ENCODE measurements at places on chromosomes 2 and 18.

GRCh38 chr18:46325895-46326294 is 221.7 kb downstream of the HAUS1 start:
- ATAC-seq = no peak
- no peaks in the 10 kb centered on the region for H3K4me1 ChIP-seq
- no peak overlapping the region for H3K27ac ChIP-seq
- no peaks in the 10 kb centered on the region for H3K36me3 ChIP-seq
- H3K27me3 ChIP-seq = no peaks in the 10 kb centered on the region

DNA sequence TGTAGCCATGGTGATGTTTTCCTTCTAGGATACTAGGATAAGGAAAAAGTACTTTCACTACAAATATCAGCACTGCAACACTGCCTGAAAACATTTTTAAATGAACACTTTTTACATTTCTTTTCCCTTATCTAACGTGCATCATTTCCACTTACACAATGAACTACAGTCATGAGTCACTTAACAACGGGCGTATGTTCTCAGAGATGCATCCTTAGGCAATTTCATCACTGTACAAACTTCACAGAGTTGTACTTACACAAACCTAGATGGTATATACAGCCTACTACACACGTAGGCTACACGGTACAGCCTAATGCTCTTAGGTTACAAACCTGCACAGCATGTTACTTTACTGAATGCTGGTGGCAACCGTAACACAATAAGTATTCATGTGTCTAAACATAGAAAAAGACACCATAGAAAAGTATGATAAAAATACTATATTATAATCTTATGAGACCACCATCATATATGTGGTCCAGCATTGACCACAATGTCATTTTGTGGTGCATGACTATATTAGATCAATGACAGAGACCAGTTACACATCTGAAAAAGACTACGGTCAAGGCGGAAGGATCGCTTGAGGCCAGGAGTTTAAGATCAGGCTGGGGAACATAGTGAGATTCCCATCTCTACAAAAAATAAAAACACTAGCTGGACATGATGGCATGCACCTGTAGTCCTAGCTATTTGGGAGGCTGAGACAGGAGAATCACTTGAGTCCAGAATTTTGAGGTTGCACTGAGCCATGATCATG is 39.8 kb downstream of the WDR33 start:
- no peaks in the 10 kb centered on the region for H3K4me1 ChIP-seq
- no peak overlapping the region for H3K4me3 ChIP-seq
- no peaks in the 10 kb centered on the region for H3K27me3 ChIP-seq
- no peak for ATAC-seq
- no peaks in the 10 kb centered on the region for H3K36me3 ChIP-seq

- H3K27me3 ChIP-seq = no peaks in the 10 kb centered on the region
- H3K36me3 ChIP-seq = no peaks in the 10 kb centered on the region
- peak overlapping the region; percentile 51 for H3K27ac ChIP-seq
These were observed 1.6 kb downstream of the MTCL1 start for GRCh38 chr18:8706791-8707555.

DNA sequence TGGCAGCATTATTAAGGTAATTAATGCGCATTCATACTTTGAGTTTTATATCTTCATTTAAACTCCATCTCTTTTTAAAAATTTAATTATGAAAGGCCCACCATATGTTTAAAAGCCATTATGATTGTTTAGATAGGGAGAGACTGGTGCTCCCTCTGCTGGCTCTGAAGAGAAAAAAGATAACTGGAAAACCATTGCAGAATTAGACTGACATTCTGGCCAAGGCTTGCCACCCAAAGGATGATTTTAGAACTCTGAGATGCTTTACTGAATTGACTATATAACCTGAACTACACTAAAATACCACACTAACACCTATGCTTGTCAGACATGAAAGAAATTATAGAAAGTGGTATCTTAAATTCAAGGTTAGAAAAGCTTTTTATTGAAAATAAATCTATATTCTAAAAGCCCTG is 127.6 kb upstream of the SPOPL start:
- H3K27me3 ChIP-seq = no peaks in the 10 kb centered on the region
- no peak overlapping the region for H3K4me3 ChIP-seq
- H3K27ac ChIP-seq = no peak overlapping the region
- H3K4me1 ChIP-seq = no peaks in the 10 kb centered on the region
- no peak for ATAC-seq

DNA sequence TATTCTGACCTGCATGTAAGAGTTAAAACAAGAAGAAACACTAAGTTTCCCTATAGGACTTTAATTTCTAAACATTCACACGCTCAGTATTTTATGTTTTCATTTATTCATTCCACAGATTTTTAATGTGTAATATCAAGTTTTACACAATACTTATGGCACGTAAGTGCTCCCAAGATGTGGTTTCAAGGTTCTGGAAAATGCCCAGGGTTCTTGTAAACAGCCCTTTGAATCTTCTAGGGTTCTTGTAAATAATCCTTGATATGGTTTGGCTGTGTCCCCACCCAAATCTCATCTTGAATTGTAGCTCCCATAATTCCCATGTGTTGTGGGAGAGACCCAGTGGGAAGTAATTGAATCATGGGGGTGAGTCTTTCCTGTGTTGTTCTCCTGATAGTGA is 383.0 kb downstream of the TXNL1 start:
- no peaks in the 10 kb centered on the region for H3K36me3 ChIP-seq
- no peaks in the 10 kb centered on the region for H3K27me3 ChIP-seq
- H3K4me3 ChIP-seq = no peak overlapping the region
- ATAC-seq = no peak
- H3K27ac ChIP-seq = no peak overlapping the region

GRCh38 chr18:3623769-3624545 is 174.0 kb downstream of the TGIF1 start:
- no peaks in the 10 kb centered on the region for H3K27me3 ChIP-seq
- no peak overlapping the region for H3K4me3 ChIP-seq
- peak; percentile 77 for ATAC-seq
- H3K27ac ChIP-seq = peak overlapping the region; percentile 82

DNA sequence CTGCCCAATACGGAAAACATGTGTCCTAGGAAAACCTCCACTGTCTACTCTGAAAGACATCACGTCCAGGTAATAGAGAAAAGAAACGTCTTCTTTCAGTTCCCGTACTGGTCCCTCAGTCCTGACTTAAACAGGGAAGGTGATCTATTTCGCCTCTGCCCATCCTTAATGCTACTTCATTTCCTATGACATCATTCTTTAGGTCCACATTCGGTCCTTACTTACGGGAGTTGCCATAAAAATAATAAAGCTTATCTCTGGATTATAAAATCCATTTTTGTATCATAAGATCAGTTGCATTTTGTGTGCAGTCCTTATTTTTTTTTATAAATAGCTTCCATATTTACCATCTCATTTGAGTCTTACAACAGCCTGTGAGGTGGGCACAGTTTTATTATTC is 3.7 kb downstream of the TGFA start:
- no peaks in the 10 kb centered on the region for H3K36me3 ChIP-seq
- no peak overlapping the region for H3K27ac ChIP-seq
- H3K4me3 ChIP-seq = no peak overlapping the region
- H3K4me1 ChIP-seq = peaks cover 26% of the 10 kb centered on the region

GRCh38 chr2:219287580-219288265 is 8.6 kb downstream of the DNAJB2 start:
- no peak overlapping the region for H3K4me3 ChIP-seq
- no peak for ATAC-seq
- H3K27me3 ChIP-seq = no peaks in the 10 kb centered on the region
- H3K36me3 ChIP-seq = peaks cover 42% of the 10 kb centered on the region

DNA sequence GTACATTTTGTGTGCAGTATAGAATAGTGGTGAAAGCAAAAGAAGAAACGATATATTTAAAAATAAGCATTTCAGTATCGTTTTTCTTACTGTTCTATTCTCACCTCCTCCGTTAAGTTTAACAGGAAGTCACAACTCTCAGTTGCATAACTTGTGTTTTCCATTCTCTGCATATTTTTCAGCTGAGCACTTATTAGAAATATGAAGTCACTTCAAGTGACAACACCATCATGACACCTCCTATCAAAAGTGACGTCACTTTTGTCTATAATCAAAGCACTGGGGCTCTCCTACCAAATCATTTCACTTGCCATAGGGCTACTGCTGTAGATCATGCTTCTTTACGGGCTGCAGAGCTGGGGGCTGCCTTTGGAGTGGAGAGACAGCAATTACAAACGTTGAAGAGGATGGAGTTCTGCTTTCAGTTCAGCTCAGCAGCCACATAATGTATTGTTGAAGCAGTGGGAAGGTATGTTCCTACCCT is 36.3 kb downstream of the STAT4 start:
- H3K4me3 ChIP-seq = no peak overlapping the region
- H3K36me3 ChIP-seq = no peaks in the 10 kb centered on the region
- H3K27ac ChIP-seq = no peak overlapping the region
- H3K4me1 ChIP-seq = no peaks in the 10 kb centered on the region
- peak; percentile 25 for ATAC-seq

- H3K27me3 ChIP-seq = no peaks in the 10 kb centered on the region
- ATAC-seq = no peak
- no peaks in the 10 kb centered on the region for H3K36me3 ChIP-seq
These were observed 103.2 kb downstream of the FAM161A start for GRCh38 chr2:61750624-61751023.

DNA sequence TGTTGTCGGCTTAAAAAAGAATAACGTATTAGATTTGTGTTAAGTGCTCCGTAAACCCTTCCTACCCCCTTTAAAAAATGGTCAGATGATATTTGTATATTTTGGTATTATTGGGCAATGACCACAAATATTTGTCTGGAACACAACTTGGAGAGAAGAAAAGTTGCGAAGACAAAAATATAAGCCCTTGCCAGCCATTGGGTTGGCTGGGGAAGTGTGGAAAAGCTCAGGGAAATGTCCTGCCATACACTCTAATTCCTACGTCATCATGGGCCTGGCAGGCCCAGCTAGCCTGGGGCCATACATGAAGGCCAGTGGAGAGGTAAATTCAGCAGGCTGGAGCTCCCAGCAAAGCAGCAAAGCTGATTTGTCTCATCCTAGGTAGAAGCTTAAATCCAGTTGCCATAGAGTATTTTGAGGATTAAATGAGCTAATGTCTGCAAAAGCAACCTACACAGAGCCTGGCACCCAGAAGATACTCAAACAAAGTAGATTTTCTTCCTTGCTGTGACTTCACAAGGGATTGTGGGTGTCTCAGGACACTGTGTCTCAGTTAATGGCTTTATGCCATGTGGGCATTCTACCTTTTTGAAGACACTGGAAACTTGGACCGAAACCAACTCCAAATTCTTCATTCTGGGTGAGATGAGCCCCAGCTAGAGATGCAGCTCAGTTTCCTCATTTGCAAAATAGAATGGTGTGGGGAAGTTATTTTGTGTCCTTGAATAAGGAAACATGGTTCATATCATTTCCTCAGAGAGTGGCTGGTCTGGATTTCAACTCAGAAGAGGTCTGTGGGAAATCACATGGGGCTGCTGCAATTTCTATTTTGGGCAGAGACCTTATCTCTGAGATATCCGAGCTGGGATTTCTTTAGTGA is 87.9 kb upstream of the MAP4K3 start:
- H3K27me3 ChIP-seq = no peaks in the 10 kb centered on the region
- H3K36me3 ChIP-seq = no peaks in the 10 kb centered on the region
- no peak overlapping the region for H3K4me3 ChIP-seq
- H3K4me1 ChIP-seq = peaks cover 2% of the 10 kb centered on the region
- ATAC-seq = no peak

DNA sequence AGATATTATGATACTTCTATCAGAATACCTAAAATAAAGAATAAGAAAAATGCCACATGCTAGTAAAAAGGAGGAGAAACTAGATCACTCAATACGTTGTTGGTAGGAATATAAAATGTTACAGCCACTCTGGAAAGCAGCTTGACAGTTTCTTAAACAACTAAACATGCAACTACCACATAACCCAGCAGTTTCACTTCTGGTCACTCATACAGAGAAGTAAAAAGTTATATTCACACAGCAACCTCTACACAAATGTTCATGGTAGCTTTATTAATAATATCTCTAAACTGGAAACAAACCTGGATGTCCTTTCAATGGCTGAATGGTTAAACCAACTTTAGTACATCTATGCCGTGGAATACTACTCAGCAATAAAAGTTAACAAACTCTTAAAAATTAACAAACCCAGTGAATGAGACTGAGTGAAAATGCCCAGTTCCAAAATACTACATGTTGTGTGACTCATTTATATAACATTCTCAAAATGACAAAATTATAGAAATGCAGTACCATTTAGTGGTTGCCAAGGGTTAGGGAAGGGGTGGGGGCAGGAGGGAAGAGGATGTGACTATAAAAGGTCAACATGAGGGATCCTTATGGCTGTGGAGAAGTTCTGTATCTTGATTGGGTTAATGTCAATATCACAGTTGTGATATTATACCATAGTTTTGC is 124.1 kb downstream of the MMADHC start:
- H3K27ac ChIP-seq = no peak overlapping the region
- ATAC-seq = no peak
- no peak overlapping the region for H3K4me3 ChIP-seq
- H3K27me3 ChIP-seq = no peaks in the 10 kb centered on the region
- H3K4me1 ChIP-seq = no peaks in the 10 kb centered on the region

DNA sequence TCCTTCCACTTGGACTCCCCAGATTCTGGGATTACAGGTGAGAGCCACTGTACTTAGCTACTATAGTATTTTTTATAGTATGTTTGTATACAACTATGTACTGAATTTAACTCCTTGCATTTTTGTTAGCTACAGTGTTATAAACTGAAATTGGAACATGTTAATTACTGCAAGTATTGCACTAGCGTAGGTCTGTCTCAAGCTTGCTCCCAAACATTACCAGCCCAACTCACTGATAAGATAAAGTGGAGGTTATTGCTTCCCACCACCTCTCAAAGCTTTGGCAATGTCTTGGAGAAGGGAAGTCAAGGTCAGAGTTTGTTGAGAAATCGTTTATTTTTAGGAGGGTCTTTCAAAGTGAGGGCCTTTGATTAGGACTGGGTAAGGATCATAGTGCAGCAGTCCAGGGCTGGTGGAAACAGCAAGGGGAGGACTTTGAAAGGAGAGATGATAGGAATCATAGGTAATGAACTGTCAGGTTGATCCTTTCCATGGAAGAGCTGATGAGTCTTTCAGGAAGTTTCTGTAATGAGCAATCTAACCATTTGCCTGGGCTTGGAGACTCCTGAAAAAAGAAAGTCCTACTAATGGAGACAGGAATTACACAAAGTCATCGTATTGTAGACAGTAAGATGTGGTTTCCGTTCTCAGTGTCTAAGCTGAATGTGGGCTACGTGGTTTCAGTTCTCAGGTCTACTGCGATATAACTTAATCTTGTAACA is 257.1 kb downstream of the MYO3B start:
- no peaks in the 10 kb centered on the region for H3K4me1 ChIP-seq
- H3K4me3 ChIP-seq = no peak overlapping the region
- no peak overlapping the region for H3K27ac ChIP-seq
- peaks cover 14% of the 10 kb centered on the region for H3K27me3 ChIP-seq

- H3K27me3 ChIP-seq = no peaks in the 10 kb centered on the region
- no peaks in the 10 kb centered on the region for H3K36me3 ChIP-seq
- peak; percentile 61 for ATAC-seq
- peak overlapping the region; percentile 94 for H3K27ac ChIP-seq
- H3K4me1 ChIP-seq = no peaks in the 10 kb centered on the region
These were observed 370 bp downstream of the KLHL29 start for GRCh38 chr2:23385351-23385747.
